Activated T-helper 1 cell treated with Interleukin-2 at 50 U/mL for 16 hours (primary cell): ENCODE measurements at places on chromosomes 13 and 19.

DNA sequence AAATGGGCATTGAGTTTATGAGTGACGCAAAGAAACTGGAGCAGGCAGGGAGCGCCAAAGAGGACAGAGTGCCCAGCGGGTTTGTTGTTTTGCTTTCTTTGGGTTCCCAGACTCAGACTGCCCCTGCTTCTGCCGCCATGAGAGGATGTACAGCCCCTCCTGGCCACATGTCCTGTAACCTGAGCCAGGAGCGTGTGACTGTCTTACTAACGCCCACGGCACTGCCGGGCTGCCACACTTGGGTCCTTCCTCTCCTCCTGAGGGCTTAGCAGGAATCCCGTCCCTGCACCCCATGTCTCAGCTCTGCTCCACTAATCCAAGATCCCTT, 80.5 kb downstream of the GPR12 start:
- DNase-seq, result no peak

GRCh38 chr13:38590796-38591507, 95.9 kb upstream of the FREM2 start:
- DNase-seq, result no peak

DNA sequence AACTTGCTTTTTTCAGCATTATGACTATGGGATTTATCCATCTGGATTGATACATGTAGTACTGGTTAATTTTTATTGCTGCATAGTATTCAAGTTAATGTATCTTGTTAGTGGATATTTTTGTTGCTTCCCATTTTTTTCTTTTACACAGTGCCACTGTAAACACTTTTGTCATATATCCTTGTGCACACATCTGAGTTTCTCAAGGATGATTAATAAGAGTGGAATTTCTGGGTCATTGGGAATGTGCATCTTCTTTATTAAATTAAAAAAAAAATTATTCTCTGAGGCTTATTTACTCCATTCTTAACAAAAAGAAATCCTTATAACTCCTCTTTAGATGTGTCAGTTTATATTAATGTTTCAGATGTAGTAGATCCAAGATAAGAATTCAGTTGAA, 27.3 kb downstream of the B3GLCT start:
- no peak for DNase-seq

DNA sequence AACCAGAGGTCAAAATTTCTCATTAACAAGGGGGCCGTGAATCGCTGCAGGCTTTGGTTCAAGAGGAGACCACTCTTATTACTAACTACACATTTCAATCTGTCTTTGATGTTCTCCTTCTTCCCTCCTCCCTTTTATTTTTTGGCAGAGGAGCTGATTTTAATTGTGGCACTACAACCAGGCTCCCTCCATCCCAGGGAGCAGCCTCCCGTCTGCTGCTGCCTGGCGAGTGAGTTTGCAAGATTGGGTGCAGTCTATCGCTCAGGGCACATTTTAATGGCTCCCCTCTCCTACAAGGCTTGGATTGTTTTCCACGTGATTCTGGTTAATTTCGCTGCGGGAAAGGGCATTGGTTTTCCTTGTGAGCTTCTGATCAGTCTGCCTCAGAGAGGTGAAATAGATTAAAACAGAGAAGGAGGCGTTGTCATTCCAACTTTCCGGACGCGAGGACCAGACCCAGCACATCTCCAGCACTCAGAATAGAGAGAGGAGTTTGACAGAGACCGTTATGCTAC, 81.4 kb downstream of the KCTD15 start:
- DNase-seq, result no peak

GRCh38 chr13:80921971-80922370, 581.0 kb upstream of the SPRY2 start:
- no peak for DNase-seq

- DNase-seq, result no peak
These were observed 55.9 kb downstream of the DLEU7 start for GRCh38 chr13:50787316-50788195.

GRCh38 chr19:57210381-57210780, 19.1 kb downstream of the ZNF264 start:
- DNase-seq, result no peak

GRCh38 chr13:43441899-43442499, 344.8 kb downstream of the ENOX1 start:
- no peak for DNase-seq

GRCh38 chr13:36837354-36838092, 18.5 kb downstream of the RFXAP start:
- DNase-seq, result no peak
